ENCODE measurements at places on chromosomes 5 and 9.

GRCh38 chr5:60590172-60590571 is 109.8 kb downstream of the DEPDC1B start:
- no peak for DNase-seq

- DNase-seq: no peak
Observed at GRCh38 chr9:113659740-113660139, 196.2 kb downstream of the RGS3 start.

- no peak for DNase-seq
Observed at GRCh38 chr5:133749331-133749985, 137.1 kb upstream of the FSTL4 start.

- peak; percentile 87 for DNase-seq
Observed at GRCh38 chr9:124771867-124772679, 962 bp upstream of the NR6A1 start.

- DNase-seq: no peak
Observed at GRCh38 chr9:137614631-137615386, 4.0 kb upstream of the EHMT1 start.

- DNase-seq: peak; percentile 71
Observed at GRCh38 chr5:81213070-81213469, 20.1 kb upstream of the CKMT2 start.

DNA sequence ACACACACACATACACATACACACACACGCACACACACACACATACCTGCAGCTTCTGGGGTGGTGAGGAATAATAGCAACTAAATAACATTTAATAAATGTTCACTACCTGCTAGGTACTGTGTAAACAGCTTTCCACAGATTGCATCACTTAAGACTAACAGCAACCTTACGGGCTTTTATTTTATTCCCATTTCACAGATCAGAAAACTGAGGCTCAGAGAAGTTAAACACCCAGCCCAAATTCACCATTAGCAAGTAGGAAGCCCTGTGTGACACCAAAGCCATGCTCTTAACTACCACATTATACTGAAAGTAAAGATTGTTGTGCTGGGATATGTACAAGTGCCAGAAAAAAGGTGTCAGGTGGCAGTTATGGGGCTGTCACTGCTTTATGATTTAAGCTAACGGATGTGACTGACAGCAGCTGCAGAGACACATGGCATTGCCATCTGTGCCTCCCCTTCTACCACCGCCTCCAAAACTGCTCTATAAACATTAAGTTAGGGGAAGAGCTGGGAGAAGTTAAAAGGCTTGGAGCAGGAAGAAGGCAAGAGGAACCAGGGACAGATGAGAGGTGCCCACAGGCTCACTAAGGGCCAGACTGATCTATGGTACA is 13.6 kb downstream of the MTMR12 start:
- no peak for DNase-seq

DNA sequence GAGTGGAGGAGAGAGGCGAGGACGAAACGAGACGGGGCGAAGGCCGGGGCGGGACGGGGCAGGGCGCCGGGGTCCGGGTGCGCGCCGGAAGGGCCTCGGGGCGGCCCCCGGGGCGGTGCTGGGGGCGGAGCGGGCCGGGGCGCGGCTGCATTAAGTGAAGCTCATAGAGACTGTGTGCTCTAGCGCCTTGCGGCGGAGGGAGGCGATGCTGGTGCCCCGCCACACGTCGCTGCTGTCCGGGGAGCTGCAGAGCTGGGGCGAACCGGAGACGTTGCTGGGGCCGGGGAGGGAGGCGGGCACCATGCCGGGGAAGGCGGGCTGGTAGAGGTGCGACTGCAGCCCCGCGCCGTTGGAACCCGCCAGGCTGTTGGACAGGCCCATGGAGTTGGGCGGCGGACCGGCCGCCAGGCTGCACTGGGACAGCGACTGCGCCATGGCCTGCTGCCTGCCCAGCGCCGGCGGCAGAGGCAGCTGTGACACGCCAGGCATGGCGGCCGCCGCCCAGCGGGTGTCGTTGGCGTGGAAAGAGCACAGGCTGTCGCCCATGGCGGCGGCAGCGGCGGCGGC is 8.3 kb downstream of the OTP start:
- peak; percentile 95 for DNase-seq

- DNase-seq: peak; percentile 74
Observed at GRCh38 chr5:132225165-132226032, 2.3 kb downstream of the P4HA2 start.

- DNase-seq: no peak
Observed at GRCh38 chr9:114000671-114001409, 77.3 kb downstream of the AMBP start.

DNA sequence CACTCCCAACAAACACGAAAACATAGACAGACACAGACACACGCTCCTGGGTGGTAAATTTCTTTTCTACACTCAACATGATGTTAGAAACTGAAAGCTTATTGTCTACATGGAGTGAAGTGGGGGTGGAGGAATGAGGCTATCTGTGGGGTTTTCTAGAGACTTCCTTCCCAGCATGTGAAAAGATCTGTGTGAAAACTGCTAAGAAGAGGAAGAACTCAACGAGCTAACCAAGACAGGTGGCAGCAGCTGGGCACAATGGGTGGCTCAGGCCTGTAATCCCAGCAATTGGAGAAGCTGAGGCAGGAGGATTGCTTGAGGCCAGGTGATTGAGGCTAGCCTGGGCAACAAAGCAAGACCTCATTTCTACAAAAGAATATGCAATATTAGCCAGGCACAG is 7.6 kb downstream of the FYB1 start:
- DNase-seq: no peak

DNA sequence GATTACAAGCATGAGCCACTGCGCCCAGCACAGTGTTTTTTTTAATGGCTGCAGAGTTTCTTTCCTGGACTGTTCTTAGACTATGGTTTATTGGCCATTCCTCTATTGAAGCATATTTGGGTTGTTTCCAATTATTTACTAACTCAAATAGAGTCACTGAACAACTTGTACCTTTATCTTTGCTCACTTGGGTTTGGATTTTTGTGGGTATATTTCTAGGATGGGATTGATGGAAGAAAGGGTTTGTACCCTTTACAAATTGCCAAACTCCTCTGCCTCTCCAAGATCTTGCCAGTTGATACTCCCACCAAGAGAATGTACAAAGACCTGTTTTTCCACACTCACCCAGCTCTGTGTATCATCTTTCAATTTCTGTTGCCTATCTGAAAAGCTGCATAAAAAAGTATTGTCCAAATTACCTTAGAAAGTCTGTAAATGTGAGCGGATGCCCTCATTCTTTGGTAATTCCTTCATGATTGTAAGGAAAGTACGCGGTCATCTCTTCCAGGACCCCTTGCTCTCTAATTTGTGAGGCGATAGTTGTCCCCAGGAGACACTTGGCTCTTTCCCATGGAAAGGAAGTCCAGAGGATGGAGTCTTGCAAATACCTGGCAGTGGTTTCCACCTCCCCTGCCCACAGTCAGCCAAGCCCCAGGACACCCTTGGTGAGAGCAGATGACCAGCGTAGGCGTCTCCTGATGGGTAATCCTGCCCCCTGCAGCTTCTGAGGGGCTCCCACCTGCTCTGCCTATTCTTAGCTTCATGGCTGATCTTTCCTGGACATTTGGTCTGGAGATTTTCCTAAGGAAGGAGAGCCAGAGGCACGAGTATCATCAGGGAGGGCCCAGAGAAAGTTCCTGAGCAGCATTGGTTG is 33.0 kb downstream of the ARHGEF37 start:
- no peak for DNase-seq

- no peak for DNase-seq
Observed at GRCh38 chr5:38448568-38449350, 107.7 kb downstream of the LIFR start.

DNA sequence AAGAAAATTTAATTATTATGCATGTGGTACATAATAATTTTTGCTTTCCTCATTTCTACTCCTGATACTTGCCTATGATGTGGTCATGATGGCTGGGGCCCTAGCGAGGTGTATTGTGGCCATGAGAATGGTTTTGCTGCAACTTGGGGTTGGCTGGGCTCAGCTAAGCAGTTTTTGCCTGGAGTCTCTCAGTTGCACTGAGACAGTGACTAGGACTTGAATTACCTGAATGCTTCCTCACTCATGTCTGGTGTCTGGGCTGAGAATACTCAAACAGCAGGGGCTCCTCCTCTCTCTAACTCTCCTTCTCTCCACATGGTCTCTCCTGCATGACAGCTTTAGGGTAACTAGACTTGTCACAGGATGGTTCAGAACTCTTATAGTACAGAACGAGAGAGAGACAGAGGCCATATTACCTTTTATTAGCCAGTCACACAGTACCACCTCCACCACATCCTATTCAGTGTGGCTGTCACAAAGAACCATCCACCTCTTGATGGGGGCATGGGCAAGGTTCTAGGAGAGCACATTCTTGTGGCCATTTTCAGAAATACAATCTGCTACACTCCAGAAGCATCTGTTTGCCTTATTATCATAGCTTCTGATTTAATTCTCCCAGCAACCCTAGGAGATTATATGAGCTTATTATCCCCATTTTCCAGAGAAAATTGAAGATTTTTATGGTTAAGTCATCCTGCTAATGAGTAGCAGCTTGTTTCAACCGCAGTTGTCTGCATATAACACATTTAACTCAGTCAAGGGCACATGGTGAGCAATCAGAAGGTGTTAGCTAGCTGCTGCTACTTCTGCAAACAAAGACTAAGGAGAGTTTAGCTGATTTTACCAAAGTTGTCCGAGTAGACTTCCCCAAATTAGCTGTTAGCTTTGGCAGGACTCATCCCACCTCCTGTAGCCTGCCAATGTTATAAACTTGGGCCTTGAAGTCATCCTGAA is 245.1 kb downstream of the DOCK8 start:
- DNase-seq: no peak

- DNase-seq: no peak
Observed at GRCh38 chr5:124536333-124536732, 210.1 kb downstream of the ZNF608 start.

DNA sequence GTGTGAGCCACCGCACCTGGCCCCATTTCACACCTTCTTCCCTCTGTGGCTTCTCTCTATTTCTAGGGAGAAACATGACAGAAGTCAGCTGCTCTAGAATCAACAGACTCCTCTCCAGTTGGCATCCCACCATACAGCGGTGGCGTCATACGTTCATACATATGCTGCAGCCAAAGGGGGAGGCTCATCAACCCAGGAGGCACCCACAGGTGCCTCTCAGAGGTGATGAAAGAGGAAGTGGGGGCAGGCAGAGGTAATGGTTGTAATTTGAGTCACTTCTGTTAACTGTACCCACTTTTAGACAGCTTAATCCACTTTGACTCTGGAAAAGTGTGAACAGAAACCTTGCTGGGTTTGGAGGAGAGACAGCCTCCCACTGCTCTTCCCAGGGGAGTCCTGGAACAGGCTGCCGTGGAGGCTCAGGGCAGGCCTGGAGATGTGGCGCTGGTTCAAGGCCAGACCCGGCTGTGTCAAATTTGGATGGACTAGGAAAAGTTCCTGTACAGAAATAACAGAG is 47.3 kb upstream of the SUB1 start:
- DNase-seq: no peak

GRCh38 chr5:59319250-59319649 is 574.3 kb downstream of the PDE4D start:
- DNase-seq: no peak

DNA sequence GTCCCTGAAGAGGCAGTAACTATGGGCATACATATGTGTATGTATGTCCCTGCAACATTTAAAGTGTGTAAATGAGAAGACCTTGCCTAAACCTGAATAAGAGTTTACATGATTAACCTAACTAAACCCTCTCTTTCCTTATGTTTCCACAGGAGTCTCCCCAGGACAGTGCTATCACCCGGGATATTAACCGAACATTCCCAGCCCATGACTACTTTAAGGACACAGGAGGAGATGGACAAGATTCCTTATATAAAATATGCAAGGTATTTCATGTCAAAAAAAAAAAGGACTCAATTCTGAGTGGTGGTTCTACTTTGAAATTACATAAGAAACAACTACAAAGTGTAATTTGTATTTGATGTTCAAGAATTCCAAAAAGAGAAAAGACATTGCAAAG is 31.7 kb downstream of the GPR21 start:
- no peak for DNase-seq

GRCh38 chr9:93950619-93951601 is 4.2 kb downstream of the BARX1 start:
- DNase-seq: no peak

- peak; percentile 12 for DNase-seq
Observed at GRCh38 chr9:122394265-122395125, 23.7 kb downstream of the PTGS1 start.

- DNase-seq: no peak
Observed at GRCh38 chr5:30908356-30908755, 285.1 kb upstream of the CDH6 start.
